ENCODE measurements at places on chromosomes 7 and 10.

DNA sequence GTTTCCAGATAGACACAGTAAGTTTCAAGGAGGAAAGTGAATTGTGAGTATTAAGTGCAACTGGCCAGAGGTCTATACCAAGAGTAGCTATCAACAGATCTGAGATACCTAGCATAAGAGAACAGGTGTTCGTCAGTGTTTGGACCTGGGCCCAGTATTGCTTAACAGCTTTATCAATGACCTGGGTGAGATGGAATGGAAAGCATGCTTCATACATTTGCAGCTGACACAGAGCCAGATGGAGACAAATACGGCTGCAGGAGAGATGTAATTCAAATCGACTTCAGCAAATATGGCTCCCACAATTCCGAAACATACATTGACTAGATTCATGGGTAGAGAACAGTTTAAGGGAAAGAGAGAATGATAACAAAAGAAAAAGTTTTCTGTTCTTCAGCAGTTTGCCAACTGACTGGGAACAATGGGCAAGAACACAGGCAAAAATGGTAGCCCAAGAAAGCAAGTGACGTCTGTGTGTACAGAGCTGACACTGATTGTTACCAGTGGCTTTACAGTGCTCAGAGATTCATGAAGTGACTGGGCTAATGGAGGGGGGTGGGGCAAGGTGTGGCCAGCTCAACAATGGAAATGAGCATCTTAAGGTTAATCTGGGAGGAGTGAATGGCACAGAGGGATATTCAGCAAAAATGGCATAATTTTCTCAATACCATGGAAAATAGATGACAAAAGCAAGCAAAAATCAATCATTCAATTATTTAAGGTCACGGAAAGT is 28.0 kb upstream of the COBL start:
- peak; percentile 24 for DNase-seq

DNA sequence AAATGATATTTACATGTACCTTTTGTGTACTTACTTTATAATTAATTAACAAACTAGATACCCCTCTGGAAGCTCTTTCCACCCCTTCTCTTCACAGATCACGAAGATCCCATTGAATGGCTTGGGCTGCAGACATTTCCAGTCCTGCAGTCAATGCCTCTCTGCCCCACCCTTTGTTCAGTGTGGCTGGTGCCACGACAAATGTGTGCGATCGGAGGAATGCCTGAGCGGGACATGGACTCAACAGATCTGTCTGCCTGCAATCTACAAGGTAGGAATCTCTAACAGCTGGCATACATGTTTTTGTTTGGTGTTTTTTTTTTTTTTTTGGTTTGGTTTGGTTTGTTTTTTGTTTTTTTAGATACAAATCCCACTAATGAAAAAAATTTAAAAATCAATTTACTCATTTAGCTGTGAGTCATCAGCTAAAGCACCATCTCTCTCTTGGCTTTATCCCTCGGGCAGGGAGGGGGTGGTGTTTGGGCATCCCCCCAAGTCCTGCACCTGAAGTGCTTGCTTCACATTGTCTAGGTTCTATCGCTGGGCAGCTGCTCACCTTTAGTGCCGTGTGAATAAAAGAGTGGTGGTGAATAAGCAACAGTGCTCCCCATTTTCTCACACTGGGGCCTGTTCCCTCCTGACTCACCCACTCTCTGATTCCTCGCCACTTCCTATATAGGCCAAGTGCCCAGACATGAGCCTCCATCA is 68.9 kb downstream of the MET start:
- no peak for DNase-seq

GRCh38 chr10:6278519-6279120 is 75.9 kb downstream of the PFKFB3 start:
- DNase-seq: no peak

DNA sequence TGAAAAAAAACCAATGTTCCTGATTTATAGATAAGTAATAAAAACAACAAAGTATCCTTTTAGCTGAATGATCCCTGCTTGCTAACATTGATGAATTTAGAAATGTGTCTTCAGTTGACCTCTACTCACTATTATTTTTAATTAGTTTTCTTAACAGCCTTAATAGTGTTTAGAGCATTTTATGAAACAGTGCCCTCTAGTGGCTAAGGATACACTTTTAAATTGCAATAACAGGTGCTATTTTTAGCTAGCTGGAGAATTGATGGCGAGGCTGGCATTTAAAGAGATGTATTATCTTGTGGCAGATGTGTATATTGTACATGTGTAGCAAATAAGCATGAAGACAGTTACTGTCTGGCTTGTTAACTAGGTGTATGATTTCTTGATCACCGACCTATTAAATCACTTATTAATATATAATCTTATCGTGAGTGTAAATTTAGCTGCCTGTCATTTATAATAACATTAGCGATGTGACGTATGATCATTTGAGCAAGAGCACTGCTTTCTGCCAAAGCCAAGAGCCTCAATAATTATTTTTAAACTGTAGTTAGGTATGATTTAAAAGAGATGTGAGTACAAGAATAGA is 451.9 kb downstream of the DPP6 start:
- DNase-seq: peak; percentile 27

- no peak for DNase-seq
Observed at GRCh38 chr10:119461380-119461779, 81.1 kb downstream of the RGS10 start.

DNA sequence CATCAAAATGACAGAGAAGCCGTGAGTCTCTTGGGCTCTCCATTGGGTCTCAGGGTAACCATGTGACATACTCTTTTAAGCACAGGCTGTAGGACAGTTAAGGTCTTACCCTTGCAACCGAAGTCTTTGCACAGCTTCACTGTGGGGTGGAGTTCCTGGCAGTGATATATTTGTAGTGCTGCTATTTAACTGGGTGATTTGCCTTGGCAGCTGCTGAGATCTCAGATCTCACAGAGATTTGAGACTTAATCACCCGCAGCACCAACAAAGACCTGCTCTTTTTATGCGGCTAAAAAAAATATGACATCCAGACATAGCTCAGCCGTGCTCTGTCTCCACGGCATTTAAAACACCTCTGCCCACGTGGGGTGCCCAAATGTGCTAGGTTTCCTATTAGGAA is 63.4 kb upstream of the NPTX2 start:
- no peak for DNase-seq

- no peak for DNase-seq
Observed at GRCh38 chr10:71258046-71258445, 45.7 kb downstream of the UNC5B start.

GRCh38 chr7:34296663-34297062 is 361.4 kb upstream of the NPSR1 start:
- no peak for DNase-seq

- no peak for DNase-seq
Observed at GRCh38 chr10:53839440-53840039, 961.5 kb downstream of the PCDH15 start.

DNA sequence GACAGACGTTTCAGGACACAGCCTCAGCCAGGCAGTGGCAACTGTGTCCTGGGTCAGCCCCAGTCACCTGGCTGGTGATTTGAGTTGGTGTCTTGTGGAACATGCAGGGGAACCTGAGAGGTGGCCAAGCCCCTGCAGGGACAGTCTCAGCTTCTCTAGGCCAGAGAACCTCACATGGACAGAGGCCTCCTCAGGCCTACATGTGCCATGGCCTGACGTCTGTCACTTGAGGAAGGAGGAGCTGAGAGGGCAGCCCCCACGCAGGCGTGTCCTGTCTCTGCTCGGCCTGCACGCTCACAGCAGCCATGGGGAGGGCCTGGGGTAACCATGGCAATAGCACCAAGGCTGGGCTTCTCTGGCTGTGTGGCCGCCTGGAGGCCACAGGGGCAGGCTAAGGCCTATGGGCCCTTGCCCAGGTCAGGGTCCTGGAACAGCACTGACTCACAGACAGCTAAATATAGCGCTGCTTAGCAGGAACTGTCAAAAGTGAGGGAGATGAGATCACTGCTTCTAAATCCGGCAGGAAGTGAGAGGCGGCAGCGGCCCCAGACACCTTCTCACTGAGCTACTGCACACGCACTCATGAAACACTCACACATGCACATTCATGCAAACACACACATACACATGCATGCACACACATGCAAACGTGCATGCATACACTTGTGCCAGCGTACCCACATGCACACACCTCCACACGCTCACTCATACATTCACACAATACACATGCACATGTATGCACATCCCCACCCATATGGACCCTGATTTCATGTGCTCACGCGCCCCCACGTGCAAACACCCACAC is 57.0 kb downstream of the YKT6 start:
- peak; percentile 66 for DNase-seq

GRCh38 chr10:100154666-100155065 is 31.2 kb downstream of the ERLIN1 start:
- DNase-seq: no peak

GRCh38 chr10:51217505-51217904 is 143.2 kb downstream of the PRKG1 start:
- no peak for DNase-seq

GRCh38 chr7:159144758-159145489 is at the start of gene VIPR2:
VIPR2 (minus strand) TSS chr7:159144867; CDS start chr7:159144771, 96 bp downstream.
- no peak for DNase-seq

GRCh38 chr7:141053626-141054025 is 20.2 kb upstream of the TMEM178B start:
- peak; percentile 64 for DNase-seq

DNA sequence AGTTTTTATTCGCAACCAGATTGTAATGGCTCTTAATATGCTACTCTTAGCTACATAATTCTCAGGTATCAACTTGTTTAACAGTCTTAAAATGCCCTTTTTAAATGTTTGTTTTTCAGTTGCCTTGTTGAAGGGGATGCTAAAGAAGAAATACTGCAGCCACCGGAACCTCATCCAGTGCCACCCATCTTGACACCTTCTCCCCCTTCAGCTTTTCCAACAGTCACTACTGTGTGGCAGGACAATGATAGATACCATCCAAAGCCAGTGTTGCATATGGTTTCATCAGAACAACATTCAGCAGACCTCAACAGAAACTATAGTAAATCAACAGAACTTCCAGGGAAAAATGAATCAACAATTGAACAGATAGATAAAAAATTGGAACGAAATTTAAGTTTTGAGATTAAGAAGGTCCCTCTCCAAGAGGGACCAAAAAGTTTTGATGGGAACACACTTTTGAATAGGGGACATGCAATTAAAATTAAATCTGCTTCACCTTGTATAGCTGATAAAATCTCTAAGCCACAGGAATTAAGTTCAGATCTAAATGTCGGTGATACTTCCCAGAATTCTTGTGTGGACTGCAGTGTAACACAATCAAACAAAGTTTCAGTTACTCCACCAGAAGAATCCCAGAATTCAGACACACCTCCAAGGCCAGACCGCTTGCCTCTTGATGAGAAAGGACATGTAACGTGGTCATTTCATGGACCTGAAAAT is 69.5 kb upstream of the RSBN1L start:
- no peak for DNase-seq

DNA sequence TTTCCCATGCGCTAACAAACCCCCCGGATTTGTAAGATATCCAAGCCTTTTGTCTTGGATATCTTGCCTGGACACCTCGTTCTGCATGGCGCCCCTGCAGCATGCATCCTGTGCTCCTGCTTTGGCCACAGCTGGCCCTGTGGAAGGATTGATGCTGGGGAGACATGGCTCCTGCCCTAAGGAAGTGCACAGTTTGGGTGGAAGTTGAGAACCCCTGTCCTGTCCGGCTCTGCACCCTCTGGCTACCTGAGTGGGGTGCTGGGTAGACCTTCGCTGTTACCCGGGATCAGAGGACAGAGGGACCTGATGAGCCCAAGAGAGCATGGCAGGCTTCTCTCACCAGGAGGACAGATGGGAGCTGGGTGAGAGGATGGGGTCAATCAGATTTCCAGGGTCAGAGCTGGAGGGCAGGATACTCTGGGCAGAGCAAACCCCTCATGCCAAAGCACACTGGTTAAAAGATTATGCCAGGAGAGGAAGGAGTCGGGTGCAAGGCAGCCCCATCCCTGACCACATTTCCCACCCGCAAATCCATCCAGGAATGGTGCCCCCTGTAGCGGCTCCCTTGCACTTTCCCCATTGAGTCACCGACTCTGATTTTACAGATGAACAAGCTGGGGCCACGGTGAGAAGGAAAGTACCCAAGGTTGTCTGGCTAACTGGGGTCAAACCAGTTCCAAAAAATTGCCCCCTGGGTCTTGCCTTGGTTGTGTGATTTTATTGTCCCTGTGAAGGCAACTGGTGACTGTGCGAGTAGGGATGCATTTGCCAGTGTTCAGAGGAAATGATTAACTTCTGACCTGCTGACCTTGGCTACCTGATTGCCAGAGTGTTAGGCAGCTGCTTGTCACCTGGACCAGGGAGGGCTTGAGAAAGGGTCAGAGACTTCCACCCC is 290.1 kb upstream of the ZMIZ1 start:
- no peak for DNase-seq

DNA sequence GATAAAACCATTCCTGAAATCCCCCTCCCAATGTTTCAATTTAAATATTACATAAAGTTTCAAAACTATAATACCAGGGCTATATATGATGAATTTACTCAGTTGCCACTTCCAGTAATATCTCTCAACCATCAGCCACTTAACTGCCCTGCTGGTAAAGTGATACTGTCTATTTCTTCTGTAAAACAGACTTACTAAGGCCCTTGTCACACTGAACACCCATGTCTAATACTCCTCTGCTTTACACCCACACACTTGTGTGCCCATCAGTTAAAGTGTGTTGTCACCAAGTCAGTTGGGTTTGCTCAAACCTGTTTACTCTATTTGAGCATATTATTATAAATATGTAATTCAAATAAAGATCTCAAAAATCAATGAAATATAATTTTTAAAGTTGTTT is 29.1 kb upstream of the DMTF1 start:
- DNase-seq: no peak

- no peak for DNase-seq
Observed at GRCh38 chr7:23207021-23207420, 25.2 kb downstream of the NUP42 start.

- DNase-seq: no peak
Observed at GRCh38 chr10:85152911-85153310, 824.5 kb downstream of the CCSER2 start.

GRCh38 chr7:2030475-2031450 is 202.0 kb downstream of the MAD1L1 start:
- no peak for DNase-seq

DNA sequence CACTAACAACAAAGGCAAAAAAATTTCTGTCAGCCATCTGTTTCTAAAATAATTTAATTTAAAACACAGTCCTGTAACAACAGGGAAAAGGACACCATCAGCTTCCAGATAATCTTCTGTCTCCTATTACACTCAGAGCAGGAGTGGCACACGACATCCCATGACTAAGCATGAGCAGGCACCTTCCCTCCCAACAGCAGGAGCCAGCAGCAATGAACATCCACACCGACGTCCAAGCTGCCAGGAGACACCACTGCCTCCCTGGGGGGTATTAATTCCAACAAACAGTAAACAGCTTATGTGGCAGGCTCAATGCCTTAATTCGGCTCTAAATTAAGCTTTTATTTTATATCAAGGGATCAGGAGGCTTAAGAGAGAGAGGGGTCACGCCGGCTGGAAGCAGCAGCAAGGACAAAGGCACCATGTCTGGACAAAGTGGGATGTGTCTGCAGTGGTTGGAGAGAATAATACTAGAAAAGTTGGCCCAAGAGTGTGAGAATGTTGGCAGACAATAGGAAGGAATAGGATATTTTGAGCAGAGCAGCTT is 45.7 kb downstream of the KIAA1549 start:
- peak; percentile 52 for DNase-seq
